IPS DF 19.7 (cell line): ENCODE measurements at places on chromosomes 6 and 20.

- DNase-seq = no peak
Measured at GRCh38 chr20:49859011-49859410, 46.4 kb downstream of the SLC9A8 start.

DNA sequence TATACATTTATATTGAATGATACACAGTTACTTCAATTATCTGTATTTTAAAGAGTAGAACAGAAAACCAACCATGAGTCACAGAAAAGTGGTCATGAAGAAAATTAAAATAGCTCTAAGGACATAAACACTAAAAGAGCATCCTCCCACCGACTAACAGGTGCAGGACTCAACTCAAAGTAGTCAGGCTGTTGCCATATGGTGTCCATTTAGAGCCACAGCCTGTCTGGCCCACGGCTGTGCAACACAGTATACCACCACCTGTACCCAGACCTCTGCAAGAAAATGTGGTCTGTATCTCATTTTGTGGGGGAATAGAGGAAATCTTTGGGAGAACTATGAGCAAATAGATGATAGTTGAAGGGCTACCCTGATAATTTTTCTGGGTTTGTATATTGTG lies 449.8 kb upstream of the RNF217 start:
- DNase-seq = no peak

GRCh38 chr6:155177363-155177961 lies 86.4 kb upstream of the CLDN20 start:
- no peak for DNase-seq

GRCh38 chr6:162942866-162943265 lies 215.1 kb downstream of the PACRG start:
- no peak for DNase-seq

GRCh38 chr20:33009214-33010132 lies 2.0 kb downstream of the BPIFB2 start:
- DNase-seq = no peak

GRCh38 chr6:38171997-38172738 lies 352.6 kb downstream of the ZFAND3 start:
- no peak for DNase-seq
